NCI-H82 (cell line): ENCODE measurements at places on chromosomes 13 and 19.
A peak's percentile ranks its signal among the peaks of the same experiment; 100 is the strongest.

DNA sequence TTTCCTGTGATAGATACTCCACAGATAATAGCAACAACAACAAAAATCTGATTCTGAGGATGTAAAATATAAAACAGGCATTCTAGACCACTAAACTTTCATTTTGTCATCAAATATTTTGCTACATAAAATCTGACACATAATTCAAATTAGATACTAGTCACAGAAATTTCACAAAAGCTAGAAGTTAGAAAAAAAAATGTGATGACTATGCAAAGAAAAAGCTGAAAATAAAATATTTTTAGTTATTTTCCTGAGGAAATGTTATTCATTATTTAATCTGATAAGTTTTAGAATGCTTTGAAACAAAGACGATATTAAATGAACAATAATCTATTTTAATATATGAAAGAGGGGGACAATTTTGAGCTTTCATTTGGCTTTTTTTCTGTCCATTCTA, 357.2 kb downstream of the SLITRK6 start:
- no peak for DNase-seq

- DNase-seq, result no peak
Observed at GRCh38 chr19:6472713-6473112, 8.6 kb downstream of the CRB3 start.

- DNase-seq, result no peak
Observed at GRCh38 chr13:49635599-49636433, 7.5 kb downstream of the ARL11 start.

- peak; percentile 57 for DNase-seq
Observed at GRCh38 chr13:39144941-39145533, 106.8 kb downstream of the NHLRC3 start.

DNA sequence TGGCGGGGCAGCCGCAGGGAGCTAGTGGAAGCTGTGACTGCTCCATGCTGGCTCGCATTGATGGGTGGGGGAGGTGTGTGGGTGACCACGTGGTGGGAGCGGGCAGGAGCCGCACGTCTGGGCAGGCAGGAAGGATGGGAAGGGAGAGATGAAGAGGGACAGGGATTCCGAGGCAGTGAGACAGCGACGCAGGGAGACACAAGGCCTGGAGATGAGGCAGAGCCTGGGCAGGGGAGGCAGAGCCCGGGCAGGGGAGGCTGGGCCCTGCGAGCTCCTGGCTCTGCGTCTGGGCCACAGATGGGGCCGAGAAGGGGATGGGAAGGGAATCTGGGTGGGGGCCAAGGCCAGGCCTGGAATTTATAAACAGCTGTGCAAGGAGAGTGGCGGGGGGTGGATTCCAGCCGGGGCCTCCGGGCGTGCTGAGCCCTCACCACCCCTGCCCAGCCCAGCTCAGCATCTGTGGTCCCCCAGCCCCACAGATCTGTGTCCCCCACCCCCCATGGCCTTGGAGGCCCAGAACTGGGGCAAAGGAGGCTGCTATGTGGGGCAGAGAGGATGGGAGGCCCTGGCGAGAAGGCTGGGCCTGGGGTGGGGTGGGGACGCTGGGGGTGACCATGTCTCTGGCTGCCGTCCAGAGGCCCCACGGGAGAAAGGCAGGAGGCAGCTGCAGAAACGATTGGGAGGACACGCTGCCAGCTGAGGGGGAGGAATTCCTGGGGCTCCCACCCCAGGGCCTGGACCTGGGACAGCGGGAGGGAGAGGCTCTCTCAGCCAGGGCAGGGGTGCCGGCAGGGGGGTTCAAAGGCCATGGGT, 6.0 kb downstream of the EHD2 start:
- DNase-seq, result peak; percentile 90

DNA sequence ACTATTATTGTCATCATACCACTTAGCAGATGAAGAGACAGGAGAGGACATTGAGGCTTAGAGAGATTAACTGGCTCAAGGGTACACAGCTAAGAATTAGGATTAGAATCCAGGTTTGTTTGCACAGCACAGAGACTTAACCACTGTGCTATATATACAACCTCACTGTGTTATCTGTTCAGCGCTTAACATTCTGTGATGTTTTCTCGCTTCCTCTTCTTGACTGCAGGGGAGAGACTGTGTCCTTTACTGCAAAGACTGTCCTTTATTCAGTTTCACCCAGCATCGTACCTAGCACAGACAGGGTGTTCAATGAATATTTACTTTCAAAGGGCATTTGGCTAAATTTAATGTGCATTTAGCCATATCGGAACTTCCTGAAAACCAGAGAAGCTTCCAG, 54.9 kb upstream of the PCDH8 start:
- peak; percentile 92 for DNase-seq

DNA sequence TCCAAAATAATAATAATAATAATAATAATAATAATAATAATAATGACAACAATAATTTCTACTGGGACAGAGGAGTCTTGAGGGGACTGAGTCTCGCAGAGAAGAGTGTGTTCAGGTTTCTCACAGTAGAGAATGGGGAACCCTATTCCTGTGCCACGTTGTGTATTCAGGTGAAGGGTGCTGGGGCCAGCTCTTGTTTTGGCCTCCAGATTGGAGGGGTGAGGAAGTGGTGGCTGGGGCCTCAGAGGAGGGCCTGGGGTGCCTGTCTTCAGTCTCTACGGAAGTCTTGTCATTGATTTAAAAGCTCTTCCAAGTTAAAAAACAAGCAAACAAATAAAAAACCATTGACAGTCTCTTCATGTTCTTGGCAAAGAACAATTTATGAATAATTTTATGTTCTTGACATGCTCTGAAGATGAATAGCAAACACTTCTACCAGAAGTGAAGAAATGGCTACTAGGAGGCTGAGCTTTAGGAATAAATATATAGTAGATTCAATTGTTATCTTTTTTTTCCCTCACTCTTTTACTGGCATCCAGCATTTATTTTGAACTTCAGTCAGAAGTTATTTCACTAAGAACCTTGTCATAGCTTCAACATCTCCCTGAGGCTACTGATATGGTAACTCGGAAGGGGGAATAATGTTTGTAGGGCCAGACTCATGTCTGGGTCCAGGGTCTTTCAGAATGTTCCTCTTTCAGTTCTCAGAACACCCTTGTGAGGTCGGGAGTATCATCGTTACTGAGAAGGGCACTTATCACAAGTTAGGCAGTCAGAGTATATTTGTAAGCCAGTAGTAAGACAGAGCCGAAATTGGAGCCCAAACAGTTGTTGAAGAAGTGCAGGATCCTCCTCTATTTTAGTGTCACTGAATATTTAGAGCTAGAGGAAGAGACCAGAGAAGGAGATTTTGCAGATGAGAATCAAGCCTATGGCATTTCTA, 13.1 kb downstream of the LRCH1 start:
- DNase-seq, result peak; percentile 78

DNA sequence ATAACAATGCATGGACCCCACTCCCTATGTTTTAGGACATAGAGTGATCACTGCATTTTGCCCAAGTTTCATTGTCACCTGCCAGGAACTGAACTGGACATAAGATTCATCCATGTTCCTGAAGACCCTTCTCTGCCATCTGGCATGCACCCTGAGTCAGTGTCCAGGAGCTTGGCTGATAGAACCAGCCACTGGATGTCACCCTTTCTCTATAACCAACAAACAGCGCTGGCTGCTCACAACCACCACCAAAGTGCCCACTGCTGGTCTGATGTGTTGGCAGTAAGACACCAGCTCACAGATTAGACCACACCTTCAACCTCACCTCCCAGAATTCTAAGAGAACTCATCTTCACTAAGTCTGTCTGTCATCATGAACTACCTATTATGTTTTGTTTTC, 333.4 kb downstream of the ITGBL1 start:
- DNase-seq, result peak; percentile 80

- DNase-seq, result no peak
Observed at GRCh38 chr13:101424381-101425155, 8.3 kb upstream of the NALCN start.
